Inflammatory macrophage (primary cell): ENCODE measurements at places on chromosomes 16 and 17.

DNA sequence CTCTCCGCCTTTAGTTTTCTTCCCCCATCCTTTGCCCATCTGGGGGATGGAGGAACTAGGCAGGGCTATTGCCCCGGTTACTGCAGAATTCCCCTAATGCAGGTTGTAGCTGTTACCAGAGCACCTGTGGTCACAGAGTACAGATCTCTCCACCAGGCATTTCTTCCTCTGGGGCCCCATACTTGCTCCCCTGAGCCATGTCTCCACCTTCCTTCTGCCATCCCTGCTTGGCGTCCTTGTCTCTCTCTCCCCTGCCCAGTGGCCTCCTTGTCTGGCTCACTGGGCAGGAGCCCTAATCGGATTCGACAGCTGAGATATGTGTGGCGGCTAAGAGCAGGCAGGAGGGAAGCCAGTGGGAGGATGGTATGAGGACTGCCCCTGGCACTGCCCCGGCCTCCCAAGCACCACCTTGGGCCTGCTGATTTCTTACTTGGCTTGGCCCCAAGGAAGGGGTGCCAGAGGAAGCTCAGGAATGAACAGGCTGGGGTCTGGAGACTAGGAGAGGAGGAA lies 2.0 kb downstream of the RARA start:
- DNase-seq: no peak

DNA sequence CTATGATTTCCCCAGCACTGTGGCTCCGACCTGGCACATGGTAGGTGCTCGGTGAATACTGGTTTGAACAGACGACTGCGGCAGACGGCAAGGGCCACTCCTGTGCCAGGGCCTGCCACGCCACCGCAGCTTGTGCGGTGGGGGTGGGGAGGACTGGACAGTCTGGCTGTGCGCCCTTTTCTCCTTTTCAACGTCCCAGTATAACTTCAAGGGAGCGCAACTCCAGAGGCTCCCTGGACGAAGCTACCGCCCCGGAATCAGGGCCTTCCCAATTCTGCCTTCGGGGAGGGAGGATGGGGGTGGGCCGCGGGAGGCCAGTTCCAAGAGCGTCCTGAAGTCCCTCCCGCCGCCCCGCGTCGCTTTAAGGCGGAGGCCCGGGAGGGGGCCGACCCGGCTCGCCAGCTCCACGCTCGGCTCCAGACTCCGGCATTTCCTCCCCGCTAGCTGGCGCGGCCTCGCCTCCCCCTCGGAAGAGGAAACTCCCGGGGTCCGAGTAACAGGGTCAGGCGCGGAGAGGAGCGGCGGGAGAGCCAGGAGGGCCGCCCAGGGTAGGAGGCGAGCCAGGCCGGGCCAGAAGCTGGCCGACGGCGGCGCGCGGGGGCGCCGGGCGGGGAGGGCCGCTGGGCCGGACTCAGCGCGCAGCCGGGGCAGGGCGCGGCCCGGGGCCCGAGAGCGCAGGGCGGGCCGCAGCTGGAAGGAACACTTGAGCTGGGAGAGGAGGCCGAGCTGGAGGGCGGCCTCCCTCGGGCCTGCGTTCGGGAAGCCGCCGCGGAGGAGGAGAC lies at the start of gene ITPRIPL2:
TSS of gene ITPRIPL2 (plus strand) at position 388 of the 782 bp plus-strand sequence. CDS start 498 bp downstream, outside the sequence.
- DNase-seq: peak; percentile 93

DNA sequence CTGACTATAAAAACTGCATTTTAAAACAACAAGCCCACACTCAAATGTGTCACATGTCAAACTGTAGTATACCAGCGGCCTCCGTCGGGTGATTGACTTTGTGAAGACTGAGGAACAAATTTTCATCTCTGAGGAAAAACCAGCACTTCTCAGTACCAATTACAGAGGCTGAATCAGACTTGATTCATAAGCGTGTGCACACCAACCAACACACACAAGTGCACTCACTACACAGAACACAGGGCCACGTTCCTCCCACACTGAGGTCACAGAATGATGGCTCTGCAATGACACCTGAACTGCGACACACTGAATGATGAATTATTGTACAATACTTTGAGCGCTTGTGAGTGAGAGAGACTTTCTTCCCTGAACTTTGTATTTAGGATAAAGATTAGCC lies 29.6 kb downstream of the XPO6 start:
- DNase-seq: peak; percentile 22

GRCh38 chr16:66925322-66925840 lies at the start of gene RRAD:
Gene RRAD (minus strand): TSS chr16:66925535. CDS start chr16:66925179, 356 bp downstream.
- no peak for DNase-seq

- DNase-seq: no peak
Observed at GRCh38 chr16:89106533-89107202, 13.0 kb downstream of the ACSF3 start.

GRCh38 chr16:30417529-30418349 lies 10.3 kb downstream of the ZNF771 start:
- DNase-seq: peak; percentile 94

GRCh38 chr16:48540222-48540900 lies 69.6 kb downstream of the N4BP1 start:
- no peak for DNase-seq

DNA sequence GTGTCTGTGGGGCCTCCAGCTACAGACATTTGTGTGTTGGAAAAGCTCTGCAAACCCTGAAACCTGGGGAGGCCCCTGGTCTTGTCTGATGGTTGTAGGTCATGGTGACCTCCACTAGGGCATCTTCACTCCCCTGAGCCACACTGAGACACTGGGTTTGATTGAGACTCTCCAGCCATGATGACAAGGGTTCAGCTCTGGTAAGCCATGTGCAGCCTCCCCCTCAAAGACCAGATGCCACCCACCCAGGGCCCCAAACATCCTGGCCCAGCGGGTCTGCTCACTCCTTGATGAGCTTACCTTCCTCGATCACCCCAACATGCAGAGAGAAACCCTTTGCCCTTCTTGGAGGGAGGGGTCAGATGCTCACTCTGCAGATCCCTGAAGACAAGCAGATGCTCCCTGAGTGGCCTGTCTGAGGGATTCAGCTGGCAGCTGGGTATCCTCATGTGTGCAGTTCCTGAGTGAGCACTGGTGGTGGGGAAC lies 101.6 kb downstream of the METRNL start:
- DNase-seq: no peak

GRCh38 chr16:81461243-81461642 lies 16.6 kb downstream of the CMIP start:
- no peak for DNase-seq

GRCh38 chr17:45905814-45906213 lies 11.5 kb downstream of the MAPT start:
- DNase-seq: no peak

- DNase-seq: no peak
Observed at GRCh38 chr17:77403854-77404253, 263.1 kb downstream of the SEC14L1 start.

DNA sequence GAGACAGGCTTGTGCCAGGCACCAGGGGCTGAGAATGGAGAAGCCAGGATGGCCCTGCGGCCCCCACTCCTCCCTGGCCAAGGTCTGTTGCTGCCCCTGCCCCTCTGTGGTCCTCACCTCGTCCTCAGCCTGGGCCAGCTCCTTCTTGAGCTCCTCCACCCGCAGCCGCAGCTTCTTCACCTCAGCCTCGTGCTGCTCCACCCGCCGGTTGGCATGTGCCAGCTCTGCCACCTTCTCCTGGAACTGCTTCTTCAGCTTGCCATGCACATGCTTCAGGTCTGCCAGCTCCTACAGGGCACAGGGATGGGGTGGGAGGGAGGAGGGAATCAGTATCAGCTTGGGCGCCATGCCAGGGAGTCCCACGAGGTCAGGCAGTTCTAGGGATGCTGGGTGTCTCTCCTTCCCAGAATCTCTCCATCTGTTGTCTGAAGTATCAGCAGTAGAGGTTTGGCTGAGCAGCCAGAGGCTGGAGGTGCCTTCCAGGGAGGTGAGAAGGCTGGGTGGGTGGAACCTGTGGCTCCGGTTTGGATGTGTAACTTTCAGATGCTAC lies 20.1 kb downstream of the CCDC102A start:
- DNase-seq: no peak

- no peak for DNase-seq
Observed at GRCh38 chr16:89047331-89048089, 46.1 kb upstream of the ACSF3 start.

DNA sequence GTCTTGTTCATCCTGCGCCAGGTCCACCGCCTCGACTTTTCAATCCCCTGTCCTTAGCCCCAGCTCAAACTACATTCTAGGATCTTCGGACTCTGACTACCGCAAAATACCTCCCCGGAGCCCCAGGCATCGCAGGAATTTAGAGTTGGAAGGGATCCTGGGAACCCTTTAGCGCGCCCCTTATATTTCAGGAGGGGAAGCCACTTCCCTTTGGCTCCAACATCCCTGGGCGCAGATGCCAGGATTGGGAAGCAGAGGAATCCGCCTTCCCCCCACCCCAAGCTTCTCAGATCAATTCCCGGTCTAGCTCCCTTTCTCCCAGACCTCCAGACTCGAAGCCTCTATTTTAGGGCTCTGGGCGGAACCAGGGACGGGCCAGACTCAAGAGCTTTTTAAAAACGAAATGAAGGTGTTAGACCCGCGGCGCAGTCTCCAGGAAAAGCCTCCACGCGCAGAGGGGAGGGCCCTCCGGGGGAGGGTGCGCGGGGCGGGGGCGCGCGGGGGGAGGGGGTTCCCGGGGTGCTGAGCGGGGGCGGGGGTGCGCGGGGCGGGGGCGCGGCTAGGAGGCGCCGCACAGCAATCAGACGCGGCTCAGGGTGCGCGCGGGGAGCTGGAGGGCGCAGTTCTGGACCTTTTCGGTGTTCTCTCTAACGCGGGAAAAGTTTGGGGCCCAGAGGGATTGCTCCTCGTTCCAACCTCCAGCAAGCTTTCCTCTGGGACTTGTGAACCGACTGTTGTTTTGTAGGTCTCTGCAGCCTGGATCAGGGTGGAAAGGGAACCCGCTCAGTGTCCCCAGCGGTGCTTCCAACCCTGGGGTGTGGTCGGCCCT lies 1.6 kb downstream of the AHSP start:
- no peak for DNase-seq

- DNase-seq: no peak
Observed at GRCh38 chr17:46952115-46952514, 26.9 kb downstream of the RPRML start.

- no peak for DNase-seq
Observed at GRCh38 chr16:49596648-49597291, 223.2 kb downstream of the C16orf78 start.

DNA sequence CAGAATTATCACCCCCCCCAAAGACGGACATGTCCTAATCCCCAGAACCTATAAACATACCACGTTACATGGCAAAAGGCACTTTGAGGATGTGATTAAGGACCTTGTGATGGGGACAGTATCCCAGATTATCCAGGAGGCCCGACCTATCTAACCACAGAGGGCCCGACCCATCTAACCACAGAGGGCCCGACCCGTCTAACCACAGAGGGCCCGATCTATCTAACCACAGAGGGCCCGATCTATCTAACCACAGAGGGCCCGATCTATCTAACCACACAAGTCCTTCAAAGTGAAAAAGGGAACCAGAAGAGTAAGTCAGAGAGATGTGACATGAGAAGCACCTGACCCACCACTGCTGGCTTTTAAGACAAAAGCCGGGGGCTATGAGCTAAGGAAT lies 56.8 kb downstream of the ANKFY1 start:
- peak; percentile 56 for DNase-seq

DNA sequence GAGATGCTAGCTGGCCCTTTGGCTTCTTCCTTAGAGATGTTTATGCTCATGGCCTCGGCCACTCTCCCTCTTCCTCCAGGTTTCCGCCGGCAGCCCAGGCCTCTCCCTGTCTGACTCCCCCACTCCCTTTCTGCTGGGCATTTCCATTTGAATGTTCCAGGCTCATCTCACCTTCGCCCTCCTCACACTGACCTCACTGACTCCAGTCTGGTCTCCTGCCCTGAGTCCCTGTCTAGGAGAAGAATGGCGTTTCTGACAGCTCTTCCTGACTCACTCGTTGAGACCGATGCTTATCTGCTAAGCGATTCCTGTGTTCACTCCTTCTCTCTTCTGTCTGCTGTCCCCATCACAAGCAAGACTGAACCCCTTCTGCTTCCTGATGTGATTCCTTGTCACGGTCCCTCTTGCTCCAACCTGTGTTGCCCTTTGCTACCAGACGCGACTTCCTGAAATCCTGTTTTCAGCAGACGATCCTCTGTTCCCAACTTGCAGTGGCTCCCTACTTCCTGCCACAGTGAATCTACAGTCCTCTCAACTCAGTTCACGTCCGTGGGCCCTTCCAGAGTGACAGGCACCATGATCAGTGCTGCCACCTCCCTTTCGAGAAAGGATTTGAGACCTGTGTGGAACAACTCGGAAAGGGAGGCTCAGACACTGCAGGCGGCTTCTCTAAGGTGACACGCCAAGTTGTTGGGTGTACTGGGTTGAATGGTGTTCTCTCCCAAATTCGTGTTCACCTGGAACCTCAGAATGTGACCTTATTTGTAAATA lies 176.4 kb downstream of the MSI2 start:
- no peak for DNase-seq

DNA sequence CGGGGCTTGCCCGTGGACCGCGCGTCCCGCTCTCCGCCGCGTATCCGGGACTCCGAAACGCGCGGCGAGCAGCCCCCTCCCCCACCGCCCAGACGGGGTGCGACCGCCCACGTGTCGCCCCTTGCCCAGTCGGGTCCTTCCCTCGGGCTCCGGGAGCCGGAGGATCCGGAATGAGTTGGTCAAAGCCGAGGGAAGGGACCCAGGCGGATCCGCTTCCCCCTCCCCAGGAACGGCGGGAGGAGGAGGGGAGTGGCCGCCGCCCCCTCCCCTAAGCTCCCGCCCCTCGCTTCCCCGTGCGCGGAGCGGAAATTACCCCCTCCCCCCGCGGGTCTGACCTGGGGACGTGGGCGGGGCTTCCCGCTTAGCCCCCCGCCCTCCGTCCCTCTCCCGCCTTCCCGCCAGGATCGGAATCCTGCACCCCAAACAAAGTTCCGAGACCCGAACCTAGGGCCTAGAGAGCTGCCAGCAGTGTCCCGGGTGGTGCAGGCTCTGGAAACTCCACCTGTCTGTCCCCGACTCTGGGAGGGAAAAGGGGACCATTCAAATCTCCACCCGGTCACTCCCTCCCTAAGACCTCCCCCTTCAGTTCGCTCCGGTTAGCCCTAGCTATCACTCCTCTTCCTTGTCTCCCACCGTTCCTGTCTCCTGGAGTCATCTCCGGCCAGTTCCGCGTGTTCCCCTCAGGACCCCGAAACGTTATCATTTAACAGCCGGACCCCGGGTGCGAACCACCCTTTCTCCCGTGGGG lies 1.0 kb upstream of the IGF2BP1 start:
- no peak for DNase-seq

GRCh38 chr17:33832262-33832661 lies 422.8 kb upstream of the CCL2 start:
- DNase-seq: no peak

- no peak for DNase-seq
Observed at GRCh38 chr16:79265701-79266100, 334.8 kb downstream of the MAF start.

- DNase-seq: no peak
Observed at GRCh38 chr16:11402051-11402744, 56.9 kb downstream of the RMI2 start.

DNA sequence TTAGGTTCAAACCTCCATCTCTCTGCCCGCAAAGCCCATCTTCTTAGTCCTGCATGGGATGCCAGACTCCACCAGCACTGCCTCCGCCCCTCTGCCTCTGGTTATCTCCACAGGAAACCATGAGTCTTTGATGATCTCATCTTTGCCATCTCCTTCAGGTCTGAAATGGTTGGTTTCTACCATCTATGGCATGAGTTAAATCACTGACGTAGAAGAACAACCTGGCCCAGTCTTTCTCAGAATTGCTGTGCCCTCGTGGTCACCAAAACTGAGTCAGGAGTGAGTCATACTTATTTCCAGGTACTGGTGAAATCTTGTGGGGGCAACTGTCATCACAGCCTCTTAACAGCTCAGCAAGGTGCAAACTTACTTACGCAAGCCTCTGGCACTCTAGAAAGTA lies 468.7 kb upstream of the C16orf82 start:
- no peak for DNase-seq
